ENCODE measurements at places on chromosomes 3 and 15. TPM values are rescaled to one million over a fixed set of nuclear protein-coding genes. Genes with fewer than 3 reads are reported as not detected.

DNA sequence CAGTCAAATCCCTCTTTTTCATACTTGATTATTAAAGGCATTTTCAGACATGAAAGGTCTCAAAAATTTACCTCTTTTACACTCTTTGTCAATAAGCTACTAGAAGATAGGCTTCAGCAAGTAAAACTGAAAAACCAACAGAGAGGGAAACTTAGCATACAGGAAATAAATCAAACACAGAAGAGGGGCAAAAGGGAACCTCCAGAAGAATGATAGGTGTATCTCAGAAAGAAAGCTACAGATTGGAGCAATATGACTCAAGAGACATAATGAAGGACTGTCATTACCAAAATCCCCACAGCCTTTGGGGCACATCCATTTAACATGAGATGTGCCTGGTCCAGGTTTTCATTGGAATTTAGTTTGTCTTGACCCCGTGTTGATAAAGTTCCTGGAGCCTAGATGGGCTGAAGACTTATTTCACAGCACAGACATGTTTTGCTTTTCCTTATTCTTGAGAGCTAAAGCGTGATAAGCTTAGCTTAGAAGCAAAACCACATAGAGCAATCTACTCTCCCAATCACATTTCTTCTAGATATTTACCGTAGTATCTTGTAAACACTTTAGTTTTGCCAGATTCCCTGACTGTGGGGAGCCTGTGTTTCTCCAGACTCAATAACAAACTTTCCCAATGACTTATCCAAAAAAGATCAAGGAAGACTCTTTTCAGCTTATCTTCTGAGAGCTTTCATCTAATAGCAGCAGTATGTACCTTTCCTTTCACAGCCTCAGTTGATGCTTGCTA, 11.7 kb downstream of the LRRFIP2 start:
- DNase-seq: no peak

DNA sequence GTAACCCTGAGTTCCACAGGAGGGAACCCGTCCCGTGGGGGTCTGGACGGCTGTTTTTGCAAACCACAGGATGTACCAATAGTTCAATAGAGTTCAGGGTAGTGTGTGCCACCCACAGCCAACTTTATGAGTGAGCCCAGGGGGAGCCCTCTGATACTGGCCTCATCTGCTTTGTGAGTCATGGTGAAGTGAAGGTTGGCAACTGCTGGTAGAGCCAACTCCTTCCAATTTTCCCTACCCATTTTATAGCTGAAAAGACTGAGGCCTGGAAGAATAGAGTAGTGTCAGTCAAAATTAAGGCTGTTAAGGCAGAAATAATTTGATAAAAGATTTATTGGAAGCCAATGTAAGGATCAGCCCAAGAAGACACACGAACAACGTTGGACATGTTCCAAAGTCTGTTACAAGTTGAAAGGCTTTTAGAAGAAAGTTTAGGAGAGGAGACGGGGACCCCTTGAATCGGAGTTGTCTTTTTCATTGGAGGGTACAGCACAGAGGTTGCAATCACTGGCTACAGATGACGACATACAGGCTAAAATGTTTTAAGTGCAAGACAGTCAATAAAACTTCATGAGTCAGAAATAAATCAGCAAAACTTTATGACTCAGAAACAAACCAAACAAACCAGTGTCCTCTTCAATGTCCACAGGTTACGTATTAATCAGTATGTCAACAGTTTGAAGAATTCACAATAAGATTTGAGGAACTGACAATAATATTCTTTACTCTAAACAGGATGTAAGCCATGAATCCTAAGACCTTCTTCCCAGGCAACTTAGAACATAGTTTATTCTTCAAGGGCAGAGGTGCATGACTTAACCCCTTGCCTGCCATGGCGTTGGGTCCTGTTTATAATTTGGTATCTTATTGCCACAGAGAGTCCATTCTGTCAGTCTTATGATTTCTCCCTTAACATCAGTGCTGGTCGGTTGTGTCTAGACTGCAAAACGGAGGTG, 62.9 kb upstream of the NR2E3 start:
- no peak for DNase-seq

DNA sequence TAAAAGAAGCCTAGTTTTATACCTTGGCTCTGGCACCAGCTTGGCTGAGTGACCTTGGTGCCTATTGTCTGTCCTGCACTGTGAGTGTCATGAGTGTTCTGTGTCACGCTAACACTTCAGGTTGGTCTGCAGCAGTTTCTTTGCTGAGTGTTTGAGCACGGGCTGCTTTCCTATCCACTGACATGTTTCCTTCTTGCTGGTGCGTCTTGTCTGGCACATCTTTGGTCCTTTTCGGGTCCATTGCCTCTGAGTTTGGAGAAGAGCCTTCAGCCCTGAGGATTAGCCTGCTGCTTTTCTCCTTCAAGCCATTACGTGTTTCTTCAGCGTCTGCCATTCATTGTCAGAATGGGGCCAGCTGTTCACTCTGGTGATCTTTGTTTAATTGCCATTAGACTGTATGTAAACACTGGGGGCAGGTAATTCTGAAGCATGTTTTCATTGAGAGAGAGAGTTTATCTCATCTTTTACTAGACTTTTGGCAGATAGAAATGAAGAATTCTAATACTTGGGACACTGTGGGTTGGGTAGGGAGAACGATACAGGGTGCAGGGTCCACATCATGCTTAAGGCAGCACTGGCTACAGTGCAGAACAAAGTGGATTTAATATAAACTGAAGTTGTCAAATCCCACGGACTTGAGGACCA, 55.5 kb downstream of the LRRC28 start:
- DNase-seq: no peak

GRCh38 chr3:180321534-180321933, 280.4 kb upstream of the TTC14 start:
- DNase-seq: no peak

GRCh38 chr15:97953254-97953653, 7.2 kb upstream of the ARRDC4 start:
- no peak for DNase-seq

- no peak for DNase-seq
Observed at GRCh38 chr3:56616478-56617006, 59.6 kb downstream of the CCDC66 start.

DNA sequence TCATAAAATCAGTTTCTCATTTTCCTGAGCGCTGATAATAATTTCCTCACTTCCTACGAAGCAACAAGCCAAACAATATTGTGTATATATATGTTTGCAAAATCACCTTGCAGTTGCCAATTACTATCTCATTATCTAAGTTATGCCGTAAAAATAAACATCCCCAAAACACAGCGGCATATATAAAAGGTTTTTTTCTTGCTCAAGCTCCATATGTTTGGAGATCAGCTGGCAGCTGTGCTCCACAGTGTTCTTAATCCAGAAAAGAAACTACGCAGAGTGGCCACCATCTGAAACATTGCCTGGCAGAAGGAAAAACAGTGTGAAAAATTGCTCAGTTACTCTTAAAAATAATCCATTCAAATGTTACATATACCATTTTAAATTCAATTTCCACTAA, 951.4 kb downstream of the PLOD2 start:
- DNase-seq: no peak

DNA sequence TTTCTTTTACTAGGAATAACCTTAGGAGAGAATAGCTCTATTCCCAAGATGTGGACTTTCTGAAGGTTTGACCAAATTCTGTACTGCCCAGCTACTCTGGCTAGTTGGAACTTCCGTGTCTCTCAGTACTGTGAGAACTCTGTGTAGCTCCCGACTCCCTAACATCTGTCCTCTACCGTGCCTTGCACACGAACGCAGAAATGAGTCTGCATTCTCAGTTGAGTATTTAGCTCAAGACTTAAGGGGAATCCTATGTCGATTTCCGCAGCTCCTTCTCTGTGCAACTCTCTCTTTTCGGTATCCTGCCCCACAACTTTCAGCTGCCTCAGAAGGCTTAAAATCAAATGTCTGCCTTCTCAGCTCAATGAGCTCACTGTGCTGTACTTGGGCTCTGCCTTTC, 86.7 kb upstream of the EPHB3 start:
- DNase-seq: no peak

GRCh38 chr3:126083138-126083445, 832 bp downstream of the SLC41A3 start:
- no peak for DNase-seq

GRCh38 chr3:22159004-22159695, 408.1 kb upstream of the ZNF385D start:
- DNase-seq: no peak

DNA sequence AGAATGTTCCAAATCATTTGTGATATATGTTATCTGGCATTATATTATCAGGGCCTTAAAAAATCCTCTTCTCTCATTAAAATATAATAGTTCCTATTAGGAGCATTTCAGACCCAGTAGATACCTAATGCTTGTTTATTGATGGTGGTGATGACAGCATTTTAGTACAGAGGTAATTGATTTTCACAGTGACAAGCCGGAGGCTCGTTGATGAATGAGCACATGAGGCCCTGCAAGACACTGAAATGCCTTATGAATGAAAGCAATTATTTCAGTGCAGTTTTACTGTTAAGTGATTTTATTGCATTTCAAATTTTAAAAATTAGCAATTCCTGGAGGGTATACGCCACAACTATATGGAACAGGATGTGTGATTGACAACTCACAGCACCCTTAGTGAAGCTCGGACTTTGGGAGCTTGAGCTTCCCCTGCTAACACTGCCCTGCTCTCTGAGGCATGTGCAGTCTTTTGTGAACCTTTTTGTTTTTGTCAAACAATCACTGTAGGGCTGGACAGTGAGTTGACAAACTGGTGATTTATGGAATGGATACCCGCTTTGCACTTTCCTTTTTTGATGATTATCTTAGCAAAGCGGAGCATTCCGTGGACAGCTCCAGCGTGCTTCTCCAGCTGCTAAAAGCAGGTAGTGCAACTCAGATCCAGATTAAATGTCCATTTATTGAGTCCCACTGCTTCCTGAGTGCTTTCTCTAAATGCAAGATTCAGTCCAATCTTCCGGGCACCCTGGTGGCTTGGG, 187.0 kb upstream of the ATP10A start:
- no peak for DNase-seq

DNA sequence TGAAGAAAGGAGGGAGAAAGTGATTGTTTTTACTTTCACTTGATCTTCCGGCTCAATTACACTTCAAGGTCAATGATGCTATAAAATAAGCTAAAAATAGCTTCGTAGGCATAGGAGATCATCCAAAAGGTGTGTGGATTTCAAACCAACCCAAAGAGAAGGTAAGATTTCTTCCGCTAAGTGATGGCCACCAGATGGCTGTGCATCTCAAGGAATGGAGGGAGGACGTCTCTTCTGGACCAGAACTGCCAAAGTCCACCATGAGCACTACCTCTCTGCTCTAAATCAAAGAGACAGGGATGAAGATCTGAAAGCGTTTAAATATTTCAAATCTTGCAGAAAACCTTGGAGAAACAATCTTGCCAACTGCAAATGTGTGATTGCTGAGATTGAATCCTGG, 199.1 kb upstream of the ZPLD1 start:
- no peak for DNase-seq

DNA sequence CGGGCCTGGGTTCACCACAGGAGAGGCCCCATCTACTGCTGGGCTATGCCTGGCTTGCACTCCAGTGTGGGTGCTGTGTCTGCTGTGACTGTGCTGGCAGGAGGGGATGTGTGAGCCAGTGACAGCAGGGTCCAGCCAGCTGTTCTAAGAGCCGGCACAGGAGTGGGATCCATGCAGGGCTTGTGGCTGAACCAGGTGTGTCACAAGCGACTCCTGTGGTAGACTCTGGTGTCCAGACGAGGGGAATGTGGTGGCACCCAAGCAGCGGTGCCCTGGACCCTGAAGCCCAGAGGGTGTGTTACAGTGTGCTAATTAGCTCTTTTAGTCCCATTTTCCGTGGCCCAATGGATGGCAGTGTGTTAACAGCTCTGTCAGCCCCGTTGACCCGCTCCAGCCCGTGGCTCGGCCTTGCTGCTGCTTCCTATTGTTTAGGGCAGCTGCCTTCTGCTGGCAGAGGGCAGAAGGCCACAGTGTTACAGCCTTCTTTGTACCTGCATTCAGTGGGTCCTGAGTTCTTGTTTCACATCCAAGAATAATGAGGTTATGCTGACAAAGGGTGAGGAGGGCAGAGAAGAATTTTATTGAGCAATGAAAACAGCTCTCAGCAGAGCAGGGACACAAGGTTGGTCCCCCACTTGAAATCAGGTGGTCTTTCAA, 78.5 kb upstream of the RNU6-1 start:
- no peak for DNase-seq

GRCh38 chr3:30894521-30895251, at the start of gene GADL1:
Gene GADL1, minus strand, starts transcription at chr3:30894661. Its CDS starts 47 bp downstream, at chr3:30894614.
- peak; percentile 1 for DNase-seq

DNA sequence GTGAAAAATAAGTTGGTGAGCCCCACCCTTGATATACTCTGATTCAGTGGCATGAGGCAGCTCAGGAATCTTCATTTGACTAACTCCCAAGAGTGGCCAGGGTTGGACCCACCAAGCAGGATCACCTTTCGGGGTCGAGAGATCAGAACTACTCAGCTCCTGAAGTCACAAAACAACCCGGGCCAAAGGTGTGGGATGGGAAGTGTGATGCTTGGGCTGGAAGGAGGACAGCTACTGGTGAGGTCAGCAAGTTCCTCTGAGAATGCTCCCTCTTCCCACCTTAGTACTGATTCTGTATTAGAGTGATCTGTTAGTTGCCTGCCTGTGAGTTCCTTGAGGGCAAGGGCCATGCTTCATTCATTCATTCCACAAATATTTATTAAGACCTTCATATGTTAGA, 15.1 kb downstream of the ESYT3 start:
- DNase-seq: no peak

- DNase-seq: no peak
Observed at GRCh38 chr15:96410175-96411055, 79.9 kb downstream of the NR2F2 start.

GRCh38 chr3:124762661-124763011, 32.4 kb downstream of the UMPS start:
- DNase-seq: no peak

- DNase-seq: no peak
Observed at GRCh38 chr3:15978801-15979200, 181.0 kb upstream of the ANKRD28 start.

GRCh38 chr15:101267320-101268104, 9.8 kb downstream of the SELENOS start:
- DNase-seq: no peak

The PLSCR4 gene
- total RNA-seq: 0.42 TPM

The TTBK2 gene
- 30.2 TPM for total RNA-seq

The SLC15A2 gene
- total RNA-seq: 5.5 TPM

The ILDR1 gene
- total RNA-seq: 0.19 TPM

The SOX14 gene
- not detected for total RNA-seq

The CACNA2D2 gene
- total RNA-seq: 2.5 TPM

The KBTBD8 gene
- total RNA-seq: 14.6 TPM

The IL16 gene
- 426 TPM for total RNA-seq

The PIERCE2 gene
- not detected for total RNA-seq

The TLR9 gene
- 2.3 TPM for total RNA-seq

The C15orf62 gene
- 0.73 TPM for total RNA-seq

All from naive thymus-derived CD4-positive, alpha-beta T cell (primary cell).